ENCODE measurements at places on chromosomes 1 and 21.
A peak's percentile ranks its signal among the peaks of the same experiment; 100 is the strongest.

DNA sequence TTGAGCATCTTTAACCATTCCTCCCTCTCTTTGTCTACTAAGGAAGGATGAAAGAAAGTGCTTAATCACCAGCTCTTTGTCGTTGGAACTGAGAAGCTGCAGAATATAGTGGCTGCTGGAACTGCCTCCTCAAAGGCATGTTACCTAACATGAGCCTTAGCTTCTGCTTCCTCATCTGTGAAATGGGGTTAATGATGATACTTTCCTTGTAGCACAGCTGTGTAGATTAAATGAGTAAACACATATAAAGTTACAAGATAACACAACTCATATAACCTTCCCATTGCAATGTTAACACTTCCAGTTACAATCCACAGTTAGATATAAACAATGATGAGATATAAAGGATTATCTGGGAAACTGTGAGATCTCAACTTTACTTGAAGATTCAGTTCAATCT lies 48.4 kb upstream of the ZNF326 start:
- DNase-seq: no peak

DNA sequence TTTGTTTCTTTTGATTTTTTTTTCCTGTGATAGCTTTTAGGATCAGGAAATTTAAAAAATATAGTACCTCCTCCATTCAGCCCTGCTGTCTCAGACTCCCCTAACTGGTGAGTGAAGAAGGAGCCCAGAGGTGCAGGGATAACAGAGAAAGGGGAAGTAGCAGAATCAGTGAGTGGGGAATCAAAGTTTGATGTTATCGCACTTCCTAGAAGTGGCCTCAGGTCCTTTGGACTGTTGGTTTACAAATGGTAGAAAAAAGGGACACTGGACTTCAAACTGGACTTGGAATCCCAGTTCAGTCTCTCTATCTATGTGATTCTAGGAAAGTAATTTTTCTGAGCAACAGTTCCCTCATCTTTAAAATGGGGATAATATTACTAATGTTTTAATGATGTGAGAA lies 99.5 kb downstream of the FGGY start:
- no peak for DNase-seq

DNA sequence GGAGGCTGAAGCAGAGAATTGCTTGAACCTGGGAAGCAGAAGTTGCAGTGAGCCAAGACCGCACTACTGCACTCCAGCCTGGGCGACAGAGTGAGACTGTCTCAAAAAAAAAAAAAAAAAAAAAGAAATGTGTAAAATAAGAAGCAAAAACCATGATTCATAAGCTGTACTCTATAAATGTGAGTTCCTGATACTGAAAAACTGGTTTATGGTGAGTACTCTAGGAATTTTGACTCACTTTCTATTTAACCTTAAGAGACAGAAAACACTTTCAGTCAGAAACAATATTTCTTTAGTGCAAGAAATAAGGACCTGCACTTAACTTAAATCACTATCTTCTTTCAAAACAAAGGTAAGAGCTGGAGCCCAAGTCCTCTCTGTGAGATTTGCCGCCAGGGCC lies 19.9 kb upstream of the POU2F1 start:
- DNase-seq: no peak

GRCh38 chr1:33234588-33234990 lies 21.7 kb upstream of the ZNF362 start:
- no peak for DNase-seq

- no peak for DNase-seq
These were observed 87.3 kb downstream of the ZBTB18 start for GRCh38 chr1:244138399-244138798.

GRCh38 chr1:10709165-10709564 lies 87.3 kb downstream of the CASZ1 start:
- DNase-seq: no peak

DNA sequence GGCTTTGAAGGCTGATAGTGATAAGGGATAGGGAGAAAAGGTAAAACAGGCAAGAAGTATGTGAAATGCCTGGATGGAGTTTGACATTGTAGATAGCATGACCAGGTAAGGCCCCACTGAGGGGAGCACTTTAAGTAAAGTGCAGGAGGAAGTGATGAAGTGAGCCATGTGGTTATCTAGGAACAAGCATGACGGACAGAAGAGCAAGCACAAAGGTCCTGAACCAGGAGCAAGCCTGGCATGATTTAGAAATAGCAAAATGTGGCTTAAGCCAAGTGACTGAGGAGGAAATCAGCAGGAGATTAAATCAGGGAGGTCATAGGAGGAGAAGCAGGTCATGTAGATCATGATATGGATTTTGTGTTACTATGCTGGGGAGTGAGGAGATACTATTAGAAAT lies 129.2 kb downstream of the GLUL start:
- no peak for DNase-seq

DNA sequence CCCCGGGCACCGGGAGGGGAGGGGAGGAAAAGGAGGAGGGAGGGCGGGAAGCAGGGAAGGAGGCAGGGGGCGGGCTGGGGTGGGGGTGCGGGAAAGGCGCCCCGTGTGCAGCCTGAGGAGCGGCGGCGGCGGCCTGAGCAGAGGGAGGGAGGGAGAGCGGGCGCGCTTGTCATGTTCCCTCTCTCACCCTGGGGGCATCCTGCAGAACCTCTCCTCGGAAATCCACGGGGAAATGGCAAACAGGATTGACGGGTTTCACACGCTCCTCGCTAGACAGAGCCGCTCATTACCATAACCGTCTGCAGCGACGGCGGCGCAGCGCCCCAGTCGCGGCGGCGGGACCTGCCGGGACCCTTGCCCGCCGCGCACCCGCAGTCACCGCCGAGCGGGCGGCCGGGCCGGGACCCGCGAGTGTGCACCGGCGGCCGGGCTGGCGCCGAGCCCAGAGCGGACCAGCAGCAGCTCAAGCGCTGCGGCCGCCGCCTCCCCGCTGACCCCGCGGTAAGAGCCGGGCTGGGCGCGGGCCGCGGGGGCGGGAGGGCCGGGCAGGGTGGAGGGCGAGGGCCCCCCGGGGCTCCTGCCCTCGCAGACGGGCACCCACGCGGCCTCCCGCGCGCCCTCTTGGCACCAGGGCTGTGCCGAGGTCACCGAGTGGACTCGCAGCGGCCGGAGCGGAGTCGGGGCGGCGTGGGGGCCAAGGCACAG lies at the start of gene SERTAD4:
TSS of gene SERTAD4 (plus strand) at position 286 of the 705 bp plus-strand sequence. CDS start 5,165 bp downstream, outside the sequence.
- peak; percentile 23 for DNase-seq

DNA sequence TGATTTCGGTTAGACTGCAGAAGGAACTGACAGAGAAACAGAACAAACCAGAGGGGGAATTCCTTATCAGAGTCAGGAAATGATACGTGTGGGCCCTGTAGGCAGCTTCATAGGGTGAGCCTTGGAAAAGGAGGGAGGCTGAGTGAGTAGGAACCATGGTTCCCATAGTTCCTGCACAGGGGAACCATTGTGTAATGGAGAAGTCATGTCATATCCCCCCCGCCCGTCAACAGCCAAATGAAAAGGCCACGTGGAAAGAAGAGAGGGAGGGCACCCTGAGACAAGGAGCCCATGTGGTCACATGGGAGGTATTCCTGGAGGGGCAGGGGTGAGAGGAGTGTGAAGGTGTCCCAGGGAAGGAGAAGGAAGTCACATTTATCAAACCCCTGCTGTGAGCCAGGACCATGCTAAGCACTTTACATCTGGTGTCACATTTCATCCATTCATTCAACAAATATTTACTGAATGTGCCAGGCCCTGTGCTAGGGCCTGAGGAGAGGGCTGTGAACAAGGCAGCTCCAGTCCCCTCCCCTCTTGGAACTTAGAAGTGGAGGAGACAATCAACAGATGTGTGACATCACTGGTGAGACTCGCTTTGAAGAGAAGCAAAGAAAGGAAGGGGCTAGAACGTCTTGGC lies 15.7 kb upstream of the FGR start:
- peak; percentile 68 for DNase-seq

GRCh38 chr1:27341525-27342252 lies at the start of gene SYTL1:
Gene SYTL1, plus strand, starts transcription at chr1:27342022. Its CDS starts 3,313 bp downstream, at chr1:27345335.
- peak; percentile 63 for DNase-seq

- DNase-seq: no peak
These were observed 36.4 kb downstream of the BTG3 start for GRCh38 chr21:17576080-17576835.
